GM13976 (cell line): ENCODE measurements at places on chromosomes 2 and 18.

DNA sequence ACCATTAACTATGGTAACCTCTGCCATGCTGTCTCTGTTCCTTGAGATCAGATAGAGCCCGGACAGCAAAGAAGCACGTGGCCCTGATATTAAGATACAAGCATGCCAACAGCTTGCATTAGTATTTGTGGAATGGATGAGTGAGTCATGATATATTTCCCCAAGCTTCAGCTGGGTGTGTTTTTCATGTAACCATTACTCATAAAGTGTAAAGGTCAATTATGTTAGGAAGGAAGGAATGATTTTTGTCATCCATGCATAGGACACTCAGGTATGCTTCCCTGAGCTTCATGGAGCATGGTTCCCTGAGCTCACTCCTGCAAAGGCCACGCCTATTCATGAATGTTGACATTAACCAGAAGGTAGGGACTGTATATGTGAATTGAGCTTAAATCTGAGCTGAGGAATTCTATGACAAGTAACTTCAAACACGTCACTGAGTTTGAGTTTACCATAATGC lies 74.6 kb downstream of the ARL4C start:
- no peak for DNase-seq

GRCh38 chr2:160425434-160426151 lies 68.0 kb downstream of the RBMS1 start:
- DNase-seq: no peak

DNA sequence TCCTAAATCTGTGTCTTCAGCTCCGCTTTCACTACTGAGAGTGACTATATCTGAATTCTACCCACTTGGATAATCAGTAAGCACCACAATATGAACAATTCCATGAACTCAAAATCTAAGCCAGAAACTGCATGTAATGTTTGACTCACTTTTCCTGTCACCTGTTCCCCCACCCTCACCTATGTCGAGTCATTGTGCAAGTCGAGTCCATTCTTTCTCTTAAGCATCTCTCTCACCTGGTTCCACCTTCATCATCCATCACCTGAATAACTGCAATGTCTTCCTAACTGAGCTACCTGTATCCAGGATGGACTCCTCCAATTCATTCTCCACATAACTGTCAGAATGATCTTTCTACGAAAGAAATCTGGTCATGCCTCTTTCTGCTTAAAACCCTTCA lies 58.2 kb downstream of the PPP1R1C start:
- DNase-seq: no peak

DNA sequence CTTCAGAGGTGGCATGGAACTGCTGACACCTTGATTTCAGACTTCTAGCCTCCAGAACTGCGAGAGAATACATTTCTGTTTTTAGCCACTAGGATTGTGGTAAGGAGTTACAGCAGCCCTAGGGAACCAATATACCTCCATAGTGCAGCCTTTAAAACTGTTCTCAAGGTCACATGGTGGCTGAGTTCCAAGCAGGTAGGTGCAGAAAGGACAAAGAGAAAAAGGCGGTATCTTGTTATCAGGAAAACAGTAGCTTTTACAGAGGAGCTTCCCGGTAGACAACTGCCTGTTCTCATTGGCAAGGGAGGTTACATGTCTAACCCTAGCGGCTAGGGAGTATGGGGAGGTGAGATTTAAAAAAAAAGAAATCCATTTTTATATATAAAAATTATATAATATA lies 96.2 kb upstream of the BCL2L11 start:
- DNase-seq: no peak

DNA sequence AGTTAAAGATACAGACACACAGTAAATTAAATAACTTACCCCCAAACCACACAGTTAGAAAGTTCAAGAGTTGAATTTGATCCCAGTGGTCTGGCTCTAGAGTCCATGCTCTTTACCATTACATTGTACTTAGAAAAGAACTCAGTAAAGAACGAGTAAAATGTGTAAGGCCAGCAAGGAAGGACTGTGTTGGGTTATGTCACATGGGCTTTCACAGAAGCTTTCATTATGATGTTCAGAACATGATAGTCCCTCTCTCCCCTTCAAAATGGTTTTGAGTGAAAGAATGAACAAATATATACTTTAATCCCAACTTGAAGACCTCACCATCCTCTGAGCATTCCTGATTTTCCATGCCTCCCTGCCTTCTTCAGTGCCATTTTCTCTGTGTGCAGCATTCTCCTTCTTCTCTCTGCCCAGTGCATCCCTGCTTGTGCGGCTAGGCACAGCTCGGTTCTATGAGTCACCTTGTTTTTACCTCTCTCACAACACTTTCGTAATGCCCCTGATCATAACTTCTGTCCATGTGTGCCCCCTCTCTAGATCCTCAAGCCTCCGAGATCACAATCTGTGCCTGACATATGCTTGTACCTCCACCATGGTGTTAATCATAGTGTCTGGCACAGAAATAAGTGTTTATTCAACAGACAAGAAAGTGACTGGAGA lies 22.0 kb downstream of the RASGRP3 start:
- DNase-seq: no peak

DNA sequence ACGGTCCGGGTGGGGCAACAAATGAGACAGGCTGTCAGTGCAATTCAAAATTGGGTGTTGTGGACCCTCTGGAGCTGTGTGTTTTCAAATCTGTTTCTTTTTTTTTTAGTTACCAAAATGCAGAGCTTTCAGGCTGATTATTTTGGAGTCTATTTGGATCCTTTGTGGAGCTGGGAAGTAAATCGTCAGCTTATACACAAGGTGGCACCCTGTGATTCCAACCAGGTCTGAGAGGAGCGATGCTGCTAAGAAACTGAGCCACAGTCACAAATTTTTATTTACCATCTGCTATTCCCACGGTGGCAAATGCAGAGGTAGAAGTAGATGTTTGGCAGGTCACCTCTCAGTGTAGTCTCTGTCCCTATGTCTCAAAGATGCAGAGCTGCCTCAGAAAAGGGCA lies 3.8 kb upstream of the EPC2 start:
- no peak for DNase-seq

- no peak for DNase-seq
Measured at GRCh38 chr18:28208268-28208667, 31.3 kb upstream of the CDH2 start.

DNA sequence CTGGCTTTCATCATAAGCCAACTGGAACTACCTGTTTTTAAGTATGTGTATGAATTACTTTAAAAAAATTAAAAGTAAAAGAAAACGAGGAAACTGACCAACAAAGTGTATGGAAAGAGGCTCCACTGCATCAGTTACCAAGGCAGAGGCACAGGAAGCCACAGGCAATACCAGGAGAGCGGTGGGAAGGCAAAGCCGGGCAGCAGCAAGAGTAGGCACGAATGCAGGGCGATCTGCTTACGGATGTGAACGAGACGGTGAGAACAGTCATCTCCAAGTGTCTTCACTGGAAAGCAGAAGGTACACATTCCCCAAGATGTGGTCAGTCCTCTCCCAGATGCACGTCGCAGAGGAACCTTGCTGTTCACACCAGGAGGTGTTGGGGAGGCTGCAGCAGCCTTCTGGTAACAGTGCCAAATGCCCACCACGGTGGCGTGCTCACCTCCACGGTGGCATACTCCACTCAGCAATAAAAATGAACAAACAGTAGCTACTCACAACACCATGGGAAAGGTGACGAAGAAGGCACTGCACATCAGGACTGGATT lies 43.1 kb downstream of the HS6ST1 start:
- DNase-seq: no peak

DNA sequence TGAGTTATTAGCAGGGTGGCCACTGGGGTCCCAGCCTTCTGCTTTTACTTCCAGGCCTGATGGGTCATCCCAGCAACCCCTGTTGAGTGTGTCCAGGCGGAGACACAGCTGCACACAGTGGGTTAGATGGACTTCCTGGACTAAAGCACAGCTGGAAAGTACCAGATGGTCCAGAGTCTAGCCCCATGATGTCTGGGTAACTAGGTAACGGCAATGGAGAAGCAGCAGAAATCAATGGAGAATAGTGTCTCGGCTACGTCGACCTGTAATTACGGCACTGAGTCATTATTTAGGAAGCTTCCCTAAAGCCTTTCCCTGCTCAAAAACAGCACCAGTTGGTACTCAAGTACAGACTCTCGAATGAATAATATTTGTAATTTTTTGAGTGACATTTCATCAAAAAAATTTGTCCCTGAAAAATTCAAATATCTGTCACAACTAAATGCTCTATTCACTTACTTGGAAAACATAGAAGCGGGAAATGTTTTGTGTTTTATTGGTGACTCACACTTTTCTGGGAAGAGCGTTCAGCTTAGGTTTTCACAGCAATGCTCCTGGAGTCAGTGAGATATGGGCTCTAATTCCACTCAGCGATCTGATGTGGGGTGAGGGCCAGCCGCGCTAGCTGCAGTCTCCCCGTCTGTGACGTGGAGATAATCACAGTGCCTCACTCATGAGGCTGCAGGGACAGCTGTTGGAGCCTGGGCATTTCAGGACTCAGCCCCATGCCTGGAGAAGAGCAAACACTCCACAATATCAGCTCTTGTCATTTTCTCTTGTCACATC lies 16.2 kb upstream of the ARL4C start:
- DNase-seq: no peak

DNA sequence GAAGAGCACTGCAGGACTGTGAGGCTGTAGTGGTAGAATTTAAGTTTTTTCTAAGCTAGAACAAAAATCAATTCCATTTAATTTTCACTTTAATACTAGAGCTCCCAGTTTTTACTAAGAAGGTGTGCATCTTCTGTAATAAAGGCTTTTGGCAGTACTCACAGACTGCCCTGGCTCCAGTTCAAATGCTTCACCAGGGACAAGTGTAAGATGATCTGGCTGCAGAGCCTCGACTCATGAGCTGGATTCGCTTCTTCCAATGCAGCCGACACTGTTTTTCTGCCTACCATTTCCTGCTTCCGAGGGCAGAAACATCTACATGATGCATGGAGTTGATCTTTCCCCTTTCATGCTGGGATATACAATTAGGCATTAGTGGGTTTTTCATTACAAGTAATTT lies 87.0 kb downstream of the FARSB start:
- DNase-seq: no peak

- DNase-seq: no peak
Measured at GRCh38 chr18:9643549-9643948, 29.2 kb upstream of the PPP4R1 start.

DNA sequence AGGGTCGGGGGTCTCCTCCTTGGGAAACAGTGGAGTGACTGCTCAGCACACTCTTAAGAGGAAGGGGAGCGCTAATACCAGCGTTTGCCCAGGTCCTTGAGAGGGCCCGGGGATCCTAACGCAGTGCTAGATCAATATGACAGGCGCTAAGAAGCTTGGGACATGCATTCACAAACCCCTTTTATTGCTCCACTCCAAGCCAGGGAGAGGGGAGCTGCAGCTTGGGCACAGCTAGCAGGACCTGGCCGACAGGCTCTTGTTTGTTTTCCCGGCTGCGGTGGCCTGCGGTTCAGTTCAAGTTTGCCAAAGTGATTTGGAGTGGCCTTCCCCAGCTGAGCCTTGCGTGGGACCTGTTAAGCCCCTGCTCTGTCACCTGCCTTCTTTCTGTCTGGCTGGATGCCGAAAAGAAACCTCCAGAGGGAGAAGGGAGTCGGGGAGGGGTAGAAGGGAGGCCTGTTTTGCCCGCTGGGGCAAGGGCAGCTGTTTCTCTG lies 152.1 kb downstream of the GLI2 start:
- DNase-seq: no peak

DNA sequence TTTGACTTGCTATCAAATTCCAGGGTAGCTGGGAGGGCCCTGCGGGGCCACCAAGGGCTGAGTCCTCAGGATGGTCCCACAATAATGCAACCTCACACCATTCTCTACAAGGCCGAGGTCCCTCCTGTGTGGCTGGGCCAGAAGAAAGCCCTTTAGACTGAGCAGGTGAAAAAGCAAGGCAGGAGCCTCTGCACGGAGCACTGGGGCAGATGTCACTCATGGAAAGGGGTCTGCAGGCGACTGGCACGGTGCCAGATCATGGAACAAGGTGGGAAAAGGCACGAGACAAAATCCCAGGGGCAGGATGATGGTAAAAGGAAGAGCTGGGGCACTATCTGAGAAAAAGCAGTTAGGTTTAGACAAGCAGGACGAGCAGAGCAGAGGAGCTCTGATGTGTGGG lies 16.1 kb downstream of the HJURP start:
- no peak for DNase-seq

GRCh38 chr2:3280683-3281520 lies 96.7 kb downstream of the EIPR1 start:
- no peak for DNase-seq

GRCh38 chr2:29039718-29040480 lies 34.4 kb downstream of the PCARE start:
- DNase-seq: no peak

DNA sequence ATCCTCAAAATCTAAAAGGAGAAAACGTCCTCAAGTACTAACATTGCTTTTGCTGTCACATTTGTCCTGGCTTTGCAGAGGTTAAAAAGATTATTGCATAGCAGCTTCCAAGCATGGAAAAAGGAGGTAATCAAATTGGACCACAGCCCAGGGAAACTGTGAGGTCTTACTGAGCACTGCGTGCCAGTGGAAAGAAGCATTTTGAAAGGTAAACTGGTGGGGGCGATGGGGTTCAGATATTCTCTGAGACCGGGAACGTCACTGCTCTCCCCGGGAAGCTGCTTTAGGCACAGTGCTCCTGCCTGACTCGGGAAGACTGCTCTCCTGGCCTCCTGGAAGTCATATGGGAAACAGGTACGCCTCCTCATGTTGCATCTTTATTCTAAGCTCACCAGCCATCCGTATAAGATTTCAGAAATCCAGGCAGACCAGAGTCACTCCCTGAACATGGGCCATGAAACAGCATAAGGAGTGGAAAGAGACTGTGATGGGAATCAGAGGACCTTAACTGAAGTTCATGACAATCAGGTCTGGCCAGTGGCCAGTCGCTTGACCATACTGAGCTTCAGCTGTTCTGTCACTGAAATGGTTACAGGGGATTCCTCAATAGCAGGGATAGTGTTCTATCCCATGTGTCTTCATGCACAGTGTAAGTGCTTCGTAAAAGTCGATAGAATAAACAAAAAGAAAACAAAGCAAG lies 284.1 kb downstream of the TRIB2 start:
- DNase-seq: no peak

GRCh38 chr2:130850788-130851623 lies 14.3 kb downstream of the ARHGEF4 start:
- DNase-seq: no peak

DNA sequence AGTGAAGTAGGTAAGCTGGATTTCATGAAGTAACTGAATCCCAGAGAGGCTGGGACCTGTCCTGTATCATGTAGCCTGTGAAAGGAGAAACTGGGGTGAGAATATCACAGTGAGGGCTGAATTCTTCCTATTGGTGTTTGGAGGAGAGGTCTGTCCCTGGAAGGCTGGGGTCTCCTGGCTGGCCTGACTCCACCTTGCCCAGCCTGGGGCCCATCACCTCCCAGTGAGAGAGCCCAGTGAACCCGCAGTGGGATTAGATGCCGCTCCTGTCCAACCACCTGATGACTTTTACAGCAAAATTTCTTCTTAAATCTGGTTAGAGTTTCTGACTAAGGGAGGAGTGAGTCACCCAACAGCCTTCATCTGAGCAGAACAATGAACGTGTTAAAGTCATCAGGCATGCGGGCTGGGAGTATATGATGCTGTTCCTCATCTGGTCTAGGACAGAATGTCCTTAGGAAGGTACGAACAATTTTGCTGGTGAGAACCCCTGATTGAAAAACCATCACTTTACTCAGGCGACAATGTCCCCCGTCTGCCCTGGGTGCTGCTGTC lies 152.9 kb downstream of the LPIN1 start:
- DNase-seq: no peak
